ENCODE measurements at places on chromosomes 11 and 22. TPM values are rescaled to one million over a fixed set of nuclear protein-coding genes. Genes with fewer than 3 reads are reported as not detected.

Gene DDX25
- 0.17 TPM for polyA plus RNA-seq

Gene OR8D4
- polyA plus RNA-seq: not detected

Gene APOL5
- 1.4 TPM for polyA plus RNA-seq

Gene LGALS12
- 0.29 TPM for polyA plus RNA-seq

Gene CHST1
- 10.8 TPM for polyA plus RNA-seq

Gene ZPR1
- polyA plus RNA-seq: 37.5 TPM

Gene CHKA
- 27.1 TPM for polyA plus RNA-seq

Gene MPPED2
- polyA plus RNA-seq: 5.9 TPM

Gene MS4A7
- 5.2 TPM for polyA plus RNA-seq

Gene OR51E2
- polyA plus RNA-seq: 0.64 TPM

Gene GAL3ST3
- 0.78 TPM for polyA plus RNA-seq

Gene KCNK7
- polyA plus RNA-seq: 2.7 TPM

Gene MS4A15
- not detected for polyA plus RNA-seq

Gene FLRT1
- 2.0 TPM for polyA plus RNA-seq

Gene NPAS4
- polyA plus RNA-seq: 0.58 TPM

Gene TRIM51
- not detected for polyA plus RNA-seq

Gene GLYAT
- polyA plus RNA-seq: not detected

Gene FGF3
- 0.15 TPM for polyA plus RNA-seq
